Fibroblast of skin of left biceps (primary cell): ENCODE measurements at places on chromosomes 5 and 9.

GRCh38 chr5:79514391-79515105 is 614 bp upstream of the HOMER1 start:
- peak; percentile 79 for DNase-seq

DNA sequence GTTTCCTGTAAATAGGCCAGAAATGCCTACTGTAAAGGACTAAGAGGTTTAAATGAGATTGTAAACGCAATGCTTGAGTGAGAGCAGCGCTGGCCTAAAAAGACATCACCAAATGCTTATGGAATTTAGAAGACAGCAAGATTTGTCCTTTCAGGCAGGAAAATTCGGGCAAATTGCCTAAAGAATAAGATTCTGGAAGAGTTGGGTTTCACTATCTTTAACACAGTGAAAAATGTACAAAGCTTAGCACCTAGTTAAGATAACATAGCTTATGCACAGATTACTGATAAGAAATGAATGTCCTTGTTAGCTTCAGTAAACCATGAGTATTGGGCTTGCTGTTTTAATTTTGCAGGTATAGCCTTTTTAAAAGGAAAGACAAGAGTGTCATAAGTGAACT is 4.7 kb downstream of the FKBP15 start:
- no peak for DNase-seq

DNA sequence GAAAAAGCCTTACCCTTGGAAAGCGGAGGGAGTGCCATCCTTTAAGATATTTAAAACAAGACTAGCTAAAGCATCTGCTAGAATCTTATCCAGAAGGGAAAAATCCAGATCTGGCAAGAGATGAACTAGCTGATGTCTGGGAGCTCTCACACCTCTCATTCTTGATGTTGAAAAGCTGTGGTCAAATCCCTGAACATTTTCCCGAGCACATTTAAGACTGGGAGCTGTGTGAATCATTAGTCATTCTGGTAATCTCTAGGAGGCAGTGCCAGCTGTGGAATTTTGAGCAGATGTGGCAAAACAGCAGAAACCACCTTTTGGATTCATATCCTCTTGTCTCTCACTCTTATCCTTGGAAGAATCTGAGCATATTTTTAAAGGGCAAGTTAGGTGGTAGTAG is 218.0 kb downstream of the MAN2A1 start:
- peak; percentile 73 for DNase-seq

GRCh38 chr5:11407556-11408145 is 496.6 kb downstream of the CTNND2 start:
- DNase-seq, result no peak

DNA sequence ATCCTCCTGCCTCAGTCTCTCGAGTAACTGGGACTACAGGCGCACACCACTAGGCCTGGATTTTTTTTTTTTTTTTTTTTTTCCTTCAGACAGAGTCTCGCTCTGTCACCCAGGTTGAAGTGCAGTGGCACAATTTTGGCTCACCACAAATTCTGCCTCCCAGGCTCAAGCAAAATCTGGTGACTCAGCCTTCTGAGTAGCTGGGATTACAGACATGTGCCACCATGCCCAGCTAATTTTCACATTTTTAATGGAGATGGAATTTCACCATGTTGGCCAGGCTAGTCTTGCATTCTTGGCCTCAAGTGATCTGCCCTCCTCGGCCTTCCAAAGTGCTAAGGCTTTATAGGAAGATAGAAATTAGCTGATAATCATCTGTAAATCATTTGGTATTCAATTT is 43.9 kb downstream of the NSA2 start:
- no peak for DNase-seq

GRCh38 chr9:124392254-124392870 is 22.9 kb downstream of the PSMB7 start:
- no peak for DNase-seq

DNA sequence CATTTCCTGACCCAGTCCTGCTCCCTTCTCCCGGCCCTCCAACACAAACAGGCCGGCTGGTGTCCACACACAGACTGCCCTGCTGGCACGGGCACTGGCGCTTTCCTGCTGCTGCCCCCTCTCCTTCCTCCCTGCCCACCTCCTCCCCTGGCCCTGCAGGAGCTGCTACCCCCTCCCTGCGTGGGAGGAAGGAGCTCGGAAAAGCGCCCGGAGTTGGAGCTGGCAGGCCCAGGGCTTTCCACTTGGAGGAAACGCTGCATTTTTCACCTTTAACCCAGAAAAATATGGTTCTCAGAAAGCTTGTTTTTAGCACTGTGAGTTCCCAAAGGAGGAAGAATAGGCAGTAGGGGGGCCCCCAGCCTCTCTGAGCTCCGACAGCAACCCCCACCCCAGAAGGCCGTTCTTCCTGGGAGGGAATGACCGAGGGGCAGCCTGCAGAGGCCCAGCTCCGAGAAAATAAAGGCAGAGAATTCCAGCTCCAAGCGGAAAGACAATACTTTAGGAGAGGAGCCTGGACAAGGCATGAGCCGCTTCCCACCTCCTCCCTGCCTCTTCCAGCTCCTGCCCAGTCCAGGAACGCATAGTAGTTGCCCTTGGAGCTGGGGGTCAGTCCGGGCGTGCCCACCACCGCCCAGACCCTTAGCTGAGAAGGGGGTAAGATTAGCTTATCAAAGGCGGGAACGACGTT is 88.9 kb downstream of the LIFR start:
- DNase-seq, result no peak

DNA sequence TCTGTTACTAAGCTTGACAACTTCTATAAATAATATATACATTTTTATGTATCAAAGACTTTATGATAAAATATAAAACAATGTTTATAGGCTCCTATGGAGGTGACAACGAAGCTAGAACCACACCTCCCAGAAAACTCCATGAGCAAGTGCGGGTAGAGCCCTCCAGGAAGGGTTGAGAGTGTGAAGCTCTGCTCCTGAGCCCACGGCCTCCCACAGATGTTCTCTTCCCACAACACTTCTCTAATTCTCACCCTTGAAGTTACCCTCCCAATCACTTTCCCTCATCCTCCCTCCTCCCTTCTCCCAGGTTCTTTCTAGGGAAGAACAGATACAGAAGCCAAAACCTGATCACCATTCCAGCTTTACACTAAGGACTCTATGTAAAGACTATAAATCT is 427.6 kb downstream of the SPOCK1 start:
- no peak for DNase-seq

- DNase-seq, result no peak
Measured at GRCh38 chr9:133990366-133991213, 1.5 kb downstream of the VAV2 start.

DNA sequence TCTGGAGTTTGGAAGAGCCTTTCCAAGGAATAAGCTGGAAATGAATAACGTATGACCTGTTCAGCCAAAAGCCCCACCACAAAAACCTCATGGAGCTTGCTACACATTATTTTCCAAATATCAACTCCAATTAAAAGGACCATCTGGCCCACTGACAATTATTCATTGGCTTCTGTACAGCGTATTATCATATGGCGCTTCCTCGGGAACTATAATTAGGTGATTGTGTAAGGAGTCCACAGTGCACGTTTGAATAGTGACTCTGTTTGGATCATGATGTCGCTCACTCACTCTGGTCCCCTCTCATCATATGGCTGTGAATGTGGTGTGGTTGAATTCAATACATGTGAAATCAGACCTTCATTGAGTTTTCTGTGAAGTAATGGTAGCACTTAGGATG is 52.1 kb downstream of the GDNF start:
- peak; percentile 60 for DNase-seq

DNA sequence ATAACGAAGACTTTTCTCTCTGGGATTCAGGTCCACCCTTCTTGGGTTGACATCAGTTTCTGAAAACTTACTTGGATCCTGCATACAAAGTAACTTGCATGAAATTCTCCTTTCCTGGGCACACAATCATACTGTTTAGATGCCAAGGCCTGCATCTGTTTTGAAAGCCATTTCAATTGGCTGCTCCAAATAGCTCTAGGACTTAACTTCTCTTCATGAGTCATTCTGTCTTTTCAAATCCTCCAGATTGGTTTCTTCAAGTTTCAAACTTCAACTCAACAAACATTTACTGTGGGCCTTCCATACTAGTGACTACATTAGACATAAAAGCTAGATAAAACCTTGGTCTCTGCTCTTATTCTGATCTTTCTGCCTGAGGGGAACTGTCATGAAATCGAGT is 54.8 kb upstream of the HMHB1 start:
- no peak for DNase-seq

DNA sequence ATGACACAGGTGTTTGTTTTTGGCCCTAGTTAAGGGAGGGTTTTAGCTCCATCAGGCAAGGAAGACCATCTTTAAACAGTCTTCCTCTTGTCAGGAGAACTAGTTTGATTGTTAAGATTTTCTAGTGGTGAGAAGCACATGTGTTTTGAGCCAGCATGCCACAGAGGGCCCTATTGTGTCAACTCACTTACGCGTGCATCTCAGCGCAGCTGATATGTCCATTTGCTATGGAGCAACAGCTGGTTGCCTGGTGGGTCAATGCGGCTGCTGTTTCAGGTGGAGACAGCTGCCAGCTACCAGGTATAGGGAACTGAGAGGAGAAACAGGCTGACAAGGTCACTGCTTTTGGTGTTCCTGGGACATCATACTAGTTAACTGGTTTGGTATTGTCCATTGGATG is 100.5 kb upstream of the PRRC1 start:
- no peak for DNase-seq

DNA sequence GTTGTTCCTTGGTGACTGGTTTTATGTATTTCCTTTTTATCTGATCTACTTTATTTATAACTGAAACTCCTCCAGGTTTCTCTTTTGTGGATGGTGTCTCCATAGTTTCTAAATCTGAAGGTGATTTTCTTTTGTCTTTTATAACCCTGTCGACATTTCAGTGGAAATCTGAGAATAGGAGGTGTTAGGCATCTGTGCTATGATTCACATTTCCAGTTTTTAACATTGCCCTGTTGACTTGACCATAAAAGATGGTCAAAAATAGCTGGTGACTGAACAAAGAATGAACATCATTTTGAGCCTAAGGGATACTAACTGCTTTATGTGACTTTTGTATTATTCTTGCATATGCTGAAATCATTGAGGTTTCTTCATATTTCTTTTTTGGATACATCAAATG is 190.5 kb downstream of the PCSK1 start:
- DNase-seq, result no peak

DNA sequence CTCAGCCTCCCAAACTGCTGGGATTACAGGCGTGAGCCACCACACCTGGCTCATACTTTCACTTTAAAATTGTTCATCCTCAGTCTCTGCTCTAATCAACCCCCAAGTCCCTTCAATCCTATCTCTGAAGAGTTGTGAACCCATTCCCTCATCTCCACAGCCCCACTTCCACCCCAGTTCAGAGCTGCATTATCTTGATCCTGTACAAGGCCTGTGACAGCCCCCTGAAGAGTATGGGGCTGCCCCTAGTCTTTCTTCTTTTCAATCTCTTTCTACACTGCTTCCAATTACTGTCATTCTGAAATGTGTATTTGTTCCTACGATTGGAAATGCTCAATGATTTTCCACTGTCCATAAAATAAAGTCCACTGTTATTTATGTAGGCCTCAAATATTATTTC is 588.3 kb downstream of the RAB3C start:
- DNase-seq, result no peak

GRCh38 chr9:21964925-21965385 is 29.2 kb downstream of the CDKN2A start:
- no peak for DNase-seq

- no peak for DNase-seq
Measured at GRCh38 chr9:135711391-135711790, 9.4 kb downstream of the KCNT1 start.

GRCh38 chr5:159402311-159402710 is 72.0 kb upstream of the IL12B start:
- no peak for DNase-seq

DNA sequence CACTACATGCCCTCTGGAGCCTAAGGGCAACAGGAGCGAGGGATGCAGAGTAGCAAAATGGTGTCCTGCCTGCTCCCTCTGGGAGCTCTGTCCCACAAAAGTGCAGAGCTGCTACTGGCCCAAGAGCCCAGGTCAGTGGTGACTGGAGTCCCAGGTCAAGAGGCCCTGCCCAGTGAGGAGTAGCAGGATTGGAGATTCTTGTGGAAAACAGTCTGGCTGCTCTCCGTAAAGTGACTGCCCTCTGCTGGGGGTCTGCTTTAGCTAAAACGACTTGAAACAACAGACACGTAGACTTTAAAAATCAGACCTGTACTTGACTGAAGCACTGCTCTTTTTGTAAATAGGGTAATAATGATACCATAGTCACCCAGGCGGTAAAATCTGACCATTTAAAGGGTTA is 917.0 kb downstream of the MAT2B start:
- no peak for DNase-seq

DNA sequence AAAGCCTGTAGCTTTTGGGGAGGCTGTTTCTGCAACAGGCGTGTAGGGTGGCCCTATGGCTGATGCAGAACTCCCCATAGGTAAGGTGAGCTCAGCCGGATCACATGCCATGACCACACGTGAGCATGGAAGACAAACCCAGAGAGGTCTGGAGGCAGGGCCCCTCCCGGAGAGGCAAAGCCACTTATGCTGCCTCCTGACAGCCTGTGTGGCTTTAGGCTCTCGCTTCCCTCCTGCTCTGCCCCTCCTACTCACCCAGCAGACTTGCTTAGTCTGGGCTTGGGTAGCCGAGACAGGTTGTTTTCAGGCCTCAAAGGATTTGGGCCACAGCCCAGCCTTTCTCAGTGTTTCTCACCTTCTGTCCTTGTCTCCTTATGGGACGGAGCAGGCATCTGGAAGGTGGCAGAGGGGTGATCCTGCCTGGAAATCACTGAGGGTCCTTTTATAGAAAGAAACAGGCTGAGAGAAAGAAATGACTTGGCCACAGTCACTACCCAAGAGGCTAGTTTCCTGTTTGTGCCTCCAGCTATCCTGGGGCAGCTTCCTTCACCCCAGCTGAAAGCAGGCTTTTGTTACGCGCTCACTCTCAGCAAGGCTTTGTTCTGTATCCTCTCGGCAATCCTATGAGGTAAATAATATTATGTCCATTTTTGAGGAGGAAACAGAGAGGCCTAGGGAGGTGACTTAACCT is 89.9 kb downstream of the DAB2IP start:
- no peak for DNase-seq

- no peak for DNase-seq
Measured at GRCh38 chr5:61000887-61001286, 55.9 kb downstream of the NDUFAF2 start.

- peak; percentile 13 for DNase-seq
Measured at GRCh38 chr5:106489004-106489403, 1181.7 kb downstream of the EFNA5 start.

DNA sequence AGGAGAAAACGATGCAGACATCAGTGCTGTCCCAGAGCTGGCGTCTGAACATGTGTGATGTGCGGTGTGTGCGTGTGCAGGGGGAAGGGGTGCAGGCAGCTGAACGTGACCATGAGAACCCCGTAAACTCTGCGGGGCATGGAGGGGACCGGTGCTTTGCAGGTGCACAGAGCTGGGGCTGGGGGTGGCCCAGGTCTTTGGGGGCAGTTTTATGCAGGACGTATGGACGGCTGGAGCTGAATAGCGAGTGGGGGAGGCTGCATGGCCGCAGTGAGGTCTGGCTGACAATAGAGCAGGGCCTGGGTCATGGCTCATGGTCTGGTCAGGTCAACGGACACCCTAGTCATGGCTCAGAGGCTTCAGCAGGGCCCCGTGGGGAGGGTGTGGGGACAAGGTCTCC is 3.3 kb upstream of the EXOC3 start:
- no peak for DNase-seq
